Melanocyte of skin (primary cell): ENCODE measurements at places on chromosomes 6 and 20. TPM values are rescaled to one million over a fixed set of nuclear protein-coding genes. Genes with fewer than 3 reads are reported as not detected.

MDFI gene
- total RNA-seq = 0.67 TPM in 1 of 2 replicates, not detected in the other

SEL1L2 gene
- total RNA-seq = not detected in 2 replicates

LIME1 gene
- total RNA-seq = 1.4 and 2.2 TPM in 2 replicates

CLPSL1 gene
- not detected in 2 replicates for total RNA-seq

PDE7B gene
- total RNA-seq = 6.5 and 25.1 TPM in 2 replicates

BNIP5 gene
- under 0.01 TPM in 1 of 2 replicates, not detected in the other for total RNA-seq

MYCT1 gene
- total RNA-seq = not detected in 2 replicates

EPPIN gene
- not detected in 2 replicates for total RNA-seq

GMPR gene
- total RNA-seq = 125 and 129 TPM in 2 replicates

MYT1 gene
- total RNA-seq = under 0.01 TPM in 1 of 2 replicates, not detected in the other

ABRACL gene
- total RNA-seq = 114 and 140 TPM in 2 replicates

VSX1 gene
- total RNA-seq = not detected in 2 replicates

CBLN4 gene
- 0.15 TPM in 1 of 2 replicates, not detected in the other for total RNA-seq
